Mesenteric fat pad (tissue), 1 donor: ENCODE measurements at places on chromosomes 2 and 18. TPM values are rescaled to one million over a fixed set of nuclear protein-coding genes. Genes with fewer than 3 reads are reported as not detected.

The DPY30 gene
- 44.8 TPM for total RNA-seq

GRCh38 chr18:29012364-29012763 is 835.4 kb upstream of the CDH2 start:
- DNase-seq: no peak

The GALR1 gene
- 0.03 TPM for total RNA-seq

The DNPEP gene
- 78.6 TPM for total RNA-seq

DNA sequence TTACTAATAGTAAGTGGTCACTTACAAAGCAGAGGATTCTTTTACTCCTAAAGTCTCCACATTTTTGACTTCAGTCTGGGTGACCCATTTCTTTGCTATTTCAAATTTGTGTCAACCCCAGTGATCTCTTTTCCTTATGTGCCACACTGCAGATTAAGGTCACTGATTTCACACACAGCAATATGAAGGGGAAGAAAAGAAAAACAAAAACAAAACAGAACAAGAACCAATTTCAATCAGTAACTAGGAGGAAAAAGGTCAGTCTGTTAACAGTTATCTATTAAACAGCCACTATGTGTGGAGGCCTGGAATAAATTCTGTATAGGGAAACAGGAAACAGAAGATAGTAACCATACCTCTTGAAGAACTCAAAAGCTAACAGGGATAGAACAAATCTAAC is 72.0 kb upstream of the ACVR2A start:
- DNase-seq: no peak

GRCh38 chr2:27681841-27682240 is 18.2 kb downstream of the SLC4A1AP start:
- DNase-seq: no peak

The NPPC gene
- 2.5 TPM for total RNA-seq

DNA sequence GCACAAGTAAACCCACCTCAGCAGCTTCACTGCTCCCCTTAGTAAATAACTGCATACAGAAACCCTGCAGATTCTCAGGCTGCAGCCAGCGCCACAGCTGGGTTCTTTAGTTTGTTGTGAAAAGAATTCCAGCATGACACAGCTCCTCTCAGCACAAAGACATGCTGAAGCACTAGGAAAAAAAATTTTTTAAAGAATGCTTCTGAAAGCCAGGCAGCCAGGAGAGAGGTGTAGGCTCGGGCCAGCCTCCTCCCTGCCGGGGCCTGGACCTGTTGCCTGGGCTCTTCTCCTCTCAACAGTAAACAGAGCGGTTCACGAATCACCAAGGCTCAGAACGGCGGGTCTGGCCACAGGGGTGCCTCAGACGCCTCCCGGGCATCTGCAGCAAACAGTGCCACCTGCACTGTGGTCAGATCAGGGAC is 95.7 kb upstream of the POU3F3 start:
- DNase-seq: no peak

- DNase-seq: no peak
Measured at GRCh38 chr2:125573432-125573831, 1082.5 kb upstream of the GYPC start.

- no peak for DNase-seq
Measured at GRCh38 chr2:240759459-240759858, 60.6 kb downstream of the KIF1A start.

DNA sequence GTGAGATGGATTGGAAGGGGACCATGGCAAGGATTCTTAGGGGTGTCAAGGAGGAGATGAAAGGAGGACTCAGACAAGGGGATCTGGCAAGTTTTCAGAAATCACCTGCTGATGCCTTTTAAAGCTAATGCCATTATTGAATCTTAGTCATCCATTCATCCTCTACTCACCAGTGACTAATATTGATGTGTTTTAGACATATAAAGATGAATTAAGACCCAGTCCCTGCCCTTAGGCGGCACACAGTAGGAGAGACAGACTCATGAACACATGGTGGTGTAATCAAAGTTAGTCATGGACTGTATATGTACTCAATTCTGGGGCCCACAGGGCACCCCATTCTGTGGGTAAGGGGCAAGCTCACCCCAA is 56.5 kb upstream of the ATL2 start:
- no peak for DNase-seq
